NCI-H1092 (cell line): ENCODE measurements at places on chromosomes 5 and 9.

GRCh38 chr9:119412399-119412798, 43.2 kb upstream of the BRINP1 start:
- DNase-seq = no peak

- DNase-seq = no peak
Measured at GRCh38 chr9:129068990-129069861, 11.7 kb upstream of the DOLPP1 start.

- DNase-seq = no peak
Measured at GRCh38 chr9:68750255-68750654, 45.2 kb downstream of the PIP5K1B start.

DNA sequence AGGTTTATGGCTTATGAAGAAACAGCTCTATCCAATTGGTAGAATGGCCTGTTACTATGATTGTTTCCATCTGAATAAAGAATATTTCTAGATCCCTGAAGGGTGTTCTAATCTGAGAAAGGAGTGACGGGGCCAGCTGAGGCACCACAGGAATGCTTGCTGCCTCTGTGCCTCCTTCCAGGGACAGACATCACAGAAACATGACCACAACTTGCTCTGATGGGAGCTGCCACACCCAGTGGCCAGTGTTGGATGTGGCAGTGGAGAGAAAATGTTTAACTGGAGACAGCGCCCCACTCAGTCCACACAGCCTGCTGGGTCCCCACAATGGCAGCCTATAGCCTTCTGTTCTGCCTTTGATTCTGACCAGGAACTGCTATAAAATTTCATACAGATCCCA, 38.6 kb upstream of the TESK1 start:
- DNase-seq = no peak

- DNase-seq = no peak
Measured at GRCh38 chr9:38700695-38701094, 19.2 kb downstream of the FAM240B start.

GRCh38 chr9:92242260-92243136, 51.0 kb downstream of the IARS1 start:
- no peak for DNase-seq

DNA sequence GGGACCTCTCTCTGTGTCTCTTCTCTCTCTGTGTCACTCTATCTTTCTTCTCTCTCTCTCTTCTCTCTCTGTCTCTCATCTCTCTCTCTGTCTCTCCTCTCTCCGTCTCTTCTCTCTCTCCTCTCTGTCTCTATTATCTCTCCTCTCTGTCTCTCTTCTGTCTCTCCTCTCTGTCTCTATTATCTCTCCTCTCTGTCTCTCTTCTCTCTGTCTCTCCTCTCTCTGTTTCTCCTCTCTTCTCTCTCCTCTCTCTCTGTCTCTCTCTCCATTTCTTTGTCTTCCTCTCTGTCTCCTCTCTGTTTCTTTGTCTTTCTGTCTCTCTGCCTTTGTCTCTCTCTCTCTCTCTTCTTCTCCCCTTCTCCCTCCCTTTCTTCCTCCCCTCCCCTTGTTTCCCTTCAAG, 3.2 kb upstream of the OLFM1 start:
- no peak for DNase-seq

DNA sequence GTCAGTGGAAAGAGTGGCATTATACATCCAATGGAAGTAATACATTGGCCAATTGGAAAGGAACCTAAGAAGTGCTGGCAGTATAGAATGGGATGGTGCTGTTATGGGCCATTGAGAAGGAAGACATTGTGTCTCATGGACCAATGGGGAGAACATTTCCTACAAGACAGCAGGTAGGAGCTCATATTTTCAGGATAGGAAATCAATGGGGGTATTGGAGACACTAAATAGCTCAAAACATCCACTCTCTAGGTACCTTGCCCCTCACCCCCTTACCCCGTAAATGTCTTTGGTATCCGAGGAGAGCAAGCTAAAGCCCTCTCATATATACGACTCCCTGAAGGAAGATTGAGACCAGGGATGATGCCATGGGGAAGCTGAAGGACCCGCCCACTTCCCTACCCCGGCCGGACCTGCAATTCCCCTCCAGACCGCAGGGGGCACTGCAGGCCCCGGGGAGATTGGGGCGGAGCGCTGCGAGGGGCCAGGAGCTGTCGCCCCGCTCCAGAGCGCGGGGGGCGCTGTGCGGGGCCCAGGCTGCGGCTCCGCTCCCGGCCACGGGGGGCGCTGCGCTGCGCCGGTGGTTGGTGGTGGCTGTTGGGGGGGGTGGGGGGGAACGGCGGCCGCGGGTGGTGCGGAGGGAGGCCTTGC, at the start of gene KDM3B:
Gene KDM3B, plus strand, starts transcription at position 615 of the 651 bp plus-strand sequence. CDS start 111 bp downstream, outside the sequence.
- DNase-seq = peak; percentile 66

DNA sequence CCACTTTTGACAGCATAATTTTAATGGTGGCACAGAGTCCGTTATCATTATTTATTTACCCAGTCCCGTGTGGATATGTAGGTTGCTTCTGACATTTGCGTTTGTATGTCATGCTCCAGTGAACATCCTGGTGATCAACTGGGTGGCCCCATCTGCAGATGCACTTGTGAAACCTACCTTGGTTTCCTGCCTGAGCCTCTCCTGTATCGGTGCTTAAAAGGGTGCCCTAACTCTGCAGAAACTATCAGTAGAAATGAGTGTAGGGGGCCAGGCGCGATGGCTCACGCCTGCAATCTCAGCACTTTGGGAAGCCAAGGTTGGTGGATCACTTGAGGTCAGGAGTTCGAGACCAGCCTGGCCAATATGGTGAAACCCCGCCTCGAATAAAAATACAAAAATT, 92.1 kb upstream of the IER5L start:
- DNase-seq = no peak

GRCh38 chr5:60668686-60669304, 31.2 kb downstream of the DEPDC1B start:
- DNase-seq = no peak

- DNase-seq = no peak
Measured at GRCh38 chr9:94083384-94083783, 880 bp upstream of the PTPDC1 start.

- DNase-seq = no peak
Measured at GRCh38 chr5:179377421-179378115, 32.3 kb upstream of the ADAMTS2 start.

DNA sequence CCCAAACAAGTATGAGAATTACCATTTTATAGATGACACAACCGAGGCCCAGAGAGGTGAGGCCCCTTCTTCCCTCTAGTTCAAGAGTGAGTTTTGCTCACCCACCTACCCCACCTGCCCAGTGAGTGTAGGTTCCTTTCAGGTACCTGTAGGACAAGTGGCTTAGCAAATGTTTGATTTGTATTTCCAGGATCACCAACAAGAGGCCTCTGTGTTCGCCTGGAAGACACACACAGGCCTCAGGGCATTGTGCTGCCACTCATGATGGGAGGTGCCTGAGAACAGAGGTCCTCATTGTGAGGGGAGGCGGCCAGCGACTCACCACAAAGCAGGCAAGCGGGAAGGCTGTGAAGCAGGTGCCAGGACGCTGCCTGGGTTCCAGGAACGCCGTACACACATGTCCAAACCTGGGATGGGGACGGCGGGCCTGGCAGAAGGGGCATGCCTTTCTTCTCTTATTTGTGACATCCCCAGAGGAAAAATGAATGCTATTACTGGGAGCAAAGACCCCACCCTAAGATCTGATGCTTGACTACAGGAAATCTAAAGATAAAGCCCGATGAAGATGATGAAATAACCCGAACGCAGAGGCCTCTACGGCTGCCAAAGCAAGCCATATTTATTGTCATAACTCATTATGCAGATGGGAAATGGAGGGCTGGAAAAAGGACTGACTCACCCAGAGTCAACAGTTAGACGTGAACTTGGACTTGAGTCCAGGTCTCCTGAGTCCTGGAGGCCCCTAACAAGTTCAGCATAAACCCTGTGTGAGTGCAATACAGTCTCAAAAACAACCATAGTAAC, 60.2 kb upstream of the SLC25A51 start:
- peak; percentile 47 for DNase-seq

- no peak for DNase-seq
Measured at GRCh38 chr9:120946259-120946658, 19.7 kb upstream of the TRAF1 start.

- no peak for DNase-seq
Measured at GRCh38 chr9:123861756-123862120, 68.2 kb downstream of the DENND1A start.

DNA sequence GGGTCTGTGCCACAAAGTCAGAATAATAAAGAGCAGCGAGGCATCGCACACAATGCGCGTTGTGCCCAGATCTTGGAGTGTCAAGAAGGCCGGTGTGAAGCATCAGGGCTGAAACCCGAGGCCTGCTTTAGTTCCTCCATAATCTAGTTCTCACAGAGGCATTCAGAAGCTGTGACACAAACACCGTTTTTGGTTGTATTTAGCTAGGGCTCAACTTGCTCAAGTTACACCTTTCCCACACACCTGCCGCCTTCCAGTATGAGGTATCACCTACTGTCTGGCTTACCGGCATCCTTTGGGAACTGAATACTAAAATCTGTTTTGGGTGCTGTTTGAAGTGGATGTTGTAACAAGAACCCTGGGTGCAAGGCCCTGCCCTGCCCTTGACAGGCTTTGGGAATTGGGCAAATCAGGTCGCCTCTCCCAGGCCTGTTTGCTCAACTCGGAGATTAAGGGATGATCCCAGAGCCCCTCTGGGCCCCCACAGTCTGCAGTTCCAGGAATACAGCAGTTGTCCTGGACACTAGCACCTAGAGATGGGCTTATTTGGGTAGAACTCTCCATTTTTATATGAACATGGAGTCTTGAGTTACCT, 27.0 kb downstream of the SLC25A25 start:
- DNase-seq = no peak

GRCh38 chr9:98983295-98984268, 39.9 kb downstream of the COL15A1 start:
- DNase-seq = no peak

GRCh38 chr9:84072621-84073180, 92.1 kb downstream of the RMI1 start:
- no peak for DNase-seq

GRCh38 chr9:129898185-129898584, 62.9 kb downstream of the USP20 start:
- DNase-seq = no peak

- no peak for DNase-seq
Measured at GRCh38 chr5:16313761-16314160, 134.2 kb upstream of the MARCHF11 start.

GRCh38 chr5:153658149-153658548, 167.7 kb downstream of the GRIA1 start:
- DNase-seq = no peak

GRCh38 chr9:30943446-30944224, 1440.8 kb upstream of the ACO1 start:
- no peak for DNase-seq

DNA sequence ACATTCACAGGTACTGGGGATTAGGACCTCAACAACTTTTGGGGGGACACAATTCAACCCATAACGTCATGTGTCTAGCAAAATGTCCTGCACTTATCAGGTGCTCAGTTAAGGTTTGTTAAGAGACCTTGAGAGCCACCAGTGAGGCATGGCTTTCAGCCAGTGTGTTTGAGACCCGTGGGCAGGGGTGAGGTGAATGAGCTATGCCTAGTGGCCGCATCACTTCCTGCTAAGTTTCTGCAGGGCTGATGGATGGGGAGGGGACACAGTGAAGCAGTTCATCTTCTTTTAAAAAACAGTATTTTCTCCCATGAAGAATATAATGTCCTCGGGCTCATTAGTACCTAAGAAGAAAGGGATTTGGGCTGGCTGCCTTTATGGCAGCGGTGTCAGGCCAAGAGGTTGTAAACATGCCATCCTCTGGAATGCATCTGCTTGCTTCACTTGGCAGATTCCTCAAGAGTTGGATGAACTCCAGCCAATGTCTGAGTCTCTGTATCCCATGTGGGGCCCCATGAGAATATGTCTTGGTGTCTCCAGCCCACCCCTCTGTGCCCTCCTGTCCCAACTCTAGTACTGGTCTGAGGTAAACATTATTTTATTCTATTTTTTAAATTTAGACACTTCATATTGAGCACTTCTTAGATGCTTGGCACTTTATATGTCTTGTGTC, 282.2 kb downstream of the CWC27 start:
- DNase-seq = no peak

- no peak for DNase-seq
Measured at GRCh38 chr9:27527702-27528075, 1.9 kb downstream of the MOB3B start.

DNA sequence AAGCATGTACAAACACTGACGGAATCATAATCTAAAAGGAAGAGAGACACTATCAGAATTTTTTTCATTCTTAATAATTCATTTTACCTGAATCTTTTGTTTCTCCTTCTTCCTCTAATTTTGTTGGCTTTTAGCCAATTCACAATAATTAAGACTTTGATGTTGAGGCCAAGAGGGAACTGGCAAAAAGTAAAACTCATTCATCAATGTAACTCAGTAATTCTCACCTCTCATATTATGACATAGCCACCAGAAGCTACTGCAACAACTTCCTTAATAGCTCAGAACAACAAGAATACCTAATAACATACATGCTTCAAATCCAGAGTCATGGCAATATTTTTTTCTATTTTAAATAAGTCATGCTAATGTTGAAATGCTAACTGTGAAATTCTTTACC, 64.5 kb downstream of the MCTP1 start:
- no peak for DNase-seq

- no peak for DNase-seq
Measured at GRCh38 chr9:97332993-97333392, 25.5 kb downstream of the CCDC180 start.

DNA sequence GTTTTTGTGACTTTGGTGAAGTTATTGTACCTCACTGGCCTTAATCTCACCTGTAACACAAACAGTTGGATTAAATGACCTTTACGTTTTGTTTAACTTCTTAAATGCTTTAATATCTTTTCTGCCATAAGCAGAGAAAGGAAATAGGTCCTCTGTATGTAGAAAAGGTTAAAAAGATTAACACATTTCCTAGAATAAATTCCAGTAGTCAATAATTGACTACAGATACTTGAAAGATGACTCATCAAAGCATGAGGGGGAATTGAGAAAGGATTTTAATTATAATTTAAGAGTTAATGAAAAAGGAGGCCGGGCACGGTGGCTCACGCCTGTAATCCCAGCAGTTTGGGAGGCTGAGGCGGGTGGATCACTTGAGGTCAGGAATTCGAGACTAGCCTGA, 35.8 kb upstream of the CMYA5 start:
- no peak for DNase-seq

- DNase-seq = no peak
Measured at GRCh38 chr5:96090215-96090614, 128.6 kb upstream of the ELL2 start.

- DNase-seq = no peak
Measured at GRCh38 chr5:84218546-84218945, 166.1 kb downstream of the EDIL3 start.
